ENCODE measurements at places on chromosomes 12 and 14.

DNA sequence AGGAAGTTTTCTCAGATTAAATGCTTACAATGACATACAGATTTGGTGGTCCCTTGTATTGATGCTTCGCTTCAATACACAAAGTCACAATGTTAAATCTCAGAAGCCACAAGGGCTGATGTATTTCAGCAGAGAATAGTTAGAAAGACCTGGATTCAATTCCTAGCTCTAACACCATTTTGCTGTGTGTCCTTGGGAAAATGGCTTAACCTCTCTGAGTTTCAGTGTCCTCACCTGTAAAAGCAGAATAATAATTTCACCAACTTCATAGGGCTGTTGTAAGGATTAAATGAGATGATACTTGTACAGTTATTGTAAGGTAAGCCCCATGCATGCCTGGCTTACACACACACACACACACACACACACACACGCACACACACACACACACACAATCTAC, 30.3 kb downstream of the P2RX7 start:
- DNase-seq, result no peak

DNA sequence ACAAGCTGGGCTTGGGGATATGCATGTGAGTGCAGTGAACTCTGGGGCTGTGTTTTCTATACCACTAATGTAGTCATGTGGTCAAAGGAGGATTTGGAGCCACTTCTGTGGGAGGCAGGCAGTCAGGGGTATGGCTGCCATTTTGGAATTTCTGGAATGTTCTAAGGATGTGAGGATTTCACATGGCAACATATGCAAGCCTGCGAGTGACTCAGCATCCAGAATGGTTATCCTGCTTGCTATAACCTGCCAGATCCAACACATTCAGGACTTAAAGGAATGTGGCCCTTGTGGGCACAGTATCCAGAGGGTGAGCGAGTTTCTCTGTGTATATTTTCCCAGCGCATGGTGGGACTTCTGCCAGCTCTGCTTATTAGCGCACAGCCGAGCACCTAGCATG, 249.2 kb upstream of the PWP1 start:
- peak; percentile 80 for DNase-seq

DNA sequence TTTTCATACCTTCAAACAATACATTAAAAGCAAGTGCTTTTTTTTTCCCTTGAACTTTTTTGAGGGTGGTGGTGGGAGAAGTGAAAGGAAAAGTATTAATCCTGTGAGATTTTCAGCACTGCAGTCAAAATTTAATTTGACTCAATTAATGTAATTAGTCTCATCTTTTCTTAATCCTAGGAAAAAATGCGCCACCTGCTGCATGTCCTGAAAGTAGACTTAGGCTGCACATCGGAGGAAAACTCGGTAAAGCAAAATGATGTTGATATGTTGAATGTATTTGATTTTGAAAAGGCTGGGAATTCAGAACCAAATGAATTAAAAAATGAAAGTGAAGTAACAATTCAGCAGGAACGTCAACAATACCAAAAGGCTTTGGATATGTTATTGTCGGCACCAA, 52.2 kb downstream of the SPATA7 start:
- DNase-seq, result no peak

- DNase-seq, result no peak
Measured at GRCh38 chr12:94258593-94258992, 110.2 kb downstream of the PLXNC1 start.

GRCh38 chr12:57178213-57178612, 30.8 kb upstream of the LRP1-AS start:
- no peak for DNase-seq

DNA sequence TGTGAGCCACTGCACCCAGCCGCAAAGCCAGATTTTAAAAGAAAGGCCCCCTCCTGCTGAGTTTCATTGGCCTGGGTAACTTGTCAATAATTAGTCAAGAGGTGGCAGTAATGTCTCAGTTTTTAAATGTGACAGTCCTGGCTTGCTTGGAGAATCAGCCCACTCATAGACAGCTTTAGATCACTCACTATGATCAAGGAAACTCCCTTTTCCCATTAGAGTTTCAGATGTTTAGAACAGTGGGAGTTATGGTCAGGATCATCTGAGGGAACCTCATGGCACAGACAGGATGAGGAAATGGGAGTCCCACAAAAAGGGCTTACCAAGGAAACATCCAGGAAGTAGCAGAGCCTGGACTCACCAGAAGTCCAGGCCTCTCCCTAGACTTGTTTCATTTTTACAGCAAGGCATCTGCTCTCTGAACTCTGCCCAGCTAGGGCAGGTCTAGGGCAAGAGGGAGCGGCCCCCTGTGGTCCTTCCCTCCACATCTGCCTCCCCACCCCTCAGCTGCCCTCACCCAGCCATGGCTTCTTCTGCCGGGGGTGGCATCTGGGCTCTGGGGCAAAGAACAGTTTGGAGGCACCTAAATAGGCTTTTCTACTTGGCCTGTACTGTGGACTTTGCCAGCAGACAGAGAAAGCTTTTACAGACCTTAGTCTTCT, 11.2 kb downstream of the BCL2L14 start:
- DNase-seq, result no peak

GRCh38 chr12:64826234-64826633, 1.8 kb downstream of the TBC1D30 start:
- DNase-seq, result peak; percentile 56

GRCh38 chr14:101796479-101796878, 35.0 kb downstream of the PPP2R5C start:
- DNase-seq, result no peak

DNA sequence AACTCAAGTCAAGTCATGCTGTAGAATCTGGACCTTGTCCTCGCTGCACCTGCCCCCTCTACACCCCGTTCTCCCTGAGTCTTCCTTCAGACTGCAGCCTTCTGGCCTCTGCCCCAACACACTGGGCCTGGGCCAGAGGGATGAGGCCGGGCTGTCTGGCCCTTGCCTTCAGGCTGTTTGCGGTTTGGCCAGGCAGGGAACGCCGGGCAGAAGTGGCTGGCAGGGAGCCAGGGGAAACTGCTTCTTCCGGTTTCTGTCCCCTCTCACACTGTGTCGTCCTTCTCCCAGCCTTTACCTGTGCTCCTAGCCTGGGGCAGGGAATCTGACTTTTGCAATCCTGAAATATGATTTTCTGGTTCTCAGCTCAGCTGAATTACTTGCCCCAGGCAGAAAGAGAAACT, 13.5 kb downstream of the DGLUCY start:
- peak; percentile 80 for DNase-seq

GRCh38 chr12:62738105-62738504, 196.8 kb downstream of the PPM1H start:
- DNase-seq, result no peak

DNA sequence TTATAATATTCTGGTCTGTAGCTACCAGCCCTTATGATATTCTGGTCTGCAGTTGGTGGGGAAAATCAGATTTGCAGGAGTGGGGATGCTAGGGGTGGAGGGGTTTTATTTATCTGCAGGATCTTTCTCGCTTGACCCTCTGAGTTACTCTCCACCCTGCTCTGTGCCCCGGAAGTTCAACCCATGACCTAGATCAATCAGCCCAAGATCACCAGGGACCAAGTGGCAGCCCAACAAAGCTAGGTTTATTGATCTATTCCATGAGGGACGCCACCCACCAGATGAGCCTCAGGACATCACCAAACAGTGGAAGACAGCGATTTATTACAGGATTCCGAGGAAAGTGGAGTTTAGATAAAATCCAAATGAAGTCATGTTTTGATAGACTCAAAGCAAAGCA, 25.8 kb upstream of the C12orf76 start:
- no peak for DNase-seq

DNA sequence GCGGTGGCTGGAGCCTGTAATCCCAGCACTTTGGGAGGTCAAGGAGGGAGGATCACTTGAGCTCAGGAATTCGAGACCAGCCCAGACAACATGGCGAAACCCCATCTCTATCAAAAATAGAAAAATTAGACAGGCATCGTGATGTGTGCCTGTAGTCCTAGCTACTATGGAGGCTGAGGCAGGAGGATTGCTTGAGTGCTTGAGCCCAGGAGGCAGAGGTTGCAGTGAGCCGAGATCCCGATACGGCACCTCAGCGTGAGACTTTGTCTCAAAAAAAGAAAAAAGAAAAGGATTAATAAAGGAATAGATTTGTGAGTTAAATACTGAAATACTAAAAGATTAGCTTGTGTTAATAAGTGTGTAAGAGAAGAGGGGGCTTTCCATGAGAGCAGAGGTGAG, 29.4 kb downstream of the RPGRIP1 start:
- DNase-seq, result no peak

- no peak for DNase-seq
Measured at GRCh38 chr12:87599459-87599858, 429.7 kb downstream of the C12orf50 start.

DNA sequence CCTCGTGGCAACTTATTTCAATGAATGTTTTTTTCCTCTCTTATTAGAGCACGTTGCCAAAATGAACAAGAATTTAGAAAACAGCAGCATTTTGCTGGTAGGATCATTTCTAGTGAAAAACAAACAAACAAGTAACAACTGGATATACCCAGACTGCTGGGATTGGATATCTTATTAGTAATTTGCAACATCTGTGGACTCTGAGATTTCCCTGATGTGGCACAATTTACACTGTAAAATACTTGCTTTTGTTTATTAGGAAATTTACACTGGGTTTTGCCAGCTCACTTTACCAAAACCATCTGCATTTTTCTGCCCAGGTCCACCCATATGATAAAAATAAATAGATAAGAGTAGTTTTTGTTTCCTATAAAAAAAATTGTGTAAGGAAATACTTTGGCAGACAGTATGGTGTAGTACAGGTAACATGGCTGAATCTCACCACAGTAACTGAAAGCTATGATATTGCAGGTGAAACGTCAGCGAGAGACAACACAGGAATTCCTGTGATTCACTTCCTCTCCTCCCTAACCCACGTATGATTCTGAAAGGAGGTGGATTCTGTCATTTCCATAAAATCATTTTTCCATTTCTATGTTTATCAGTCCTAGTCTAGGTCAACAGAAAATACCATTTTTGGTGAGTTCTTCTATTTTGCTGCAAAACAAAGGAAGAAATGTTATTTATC, 176.2 kb upstream of the NOVA1 start:
- DNase-seq, result no peak

DNA sequence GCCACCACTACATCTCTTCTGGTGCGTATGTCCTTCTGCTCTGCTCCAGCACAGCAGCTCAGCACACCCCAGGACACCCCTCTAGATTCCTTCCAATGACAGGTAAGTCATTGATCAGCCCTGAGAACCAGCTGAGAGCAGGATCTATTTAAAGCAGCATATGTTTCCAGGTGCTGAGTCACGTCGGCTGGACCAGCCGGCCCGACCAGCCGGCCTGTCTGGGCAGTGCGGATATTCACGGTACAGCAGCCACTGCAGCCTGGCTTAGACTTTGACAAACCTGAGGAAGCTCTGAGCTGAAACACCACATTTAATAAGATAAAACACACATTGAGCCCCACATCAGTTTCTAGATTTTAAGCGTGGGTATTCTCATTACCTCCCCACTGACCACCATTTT, 31.8 kb upstream of the RPH3A start:
- no peak for DNase-seq

DNA sequence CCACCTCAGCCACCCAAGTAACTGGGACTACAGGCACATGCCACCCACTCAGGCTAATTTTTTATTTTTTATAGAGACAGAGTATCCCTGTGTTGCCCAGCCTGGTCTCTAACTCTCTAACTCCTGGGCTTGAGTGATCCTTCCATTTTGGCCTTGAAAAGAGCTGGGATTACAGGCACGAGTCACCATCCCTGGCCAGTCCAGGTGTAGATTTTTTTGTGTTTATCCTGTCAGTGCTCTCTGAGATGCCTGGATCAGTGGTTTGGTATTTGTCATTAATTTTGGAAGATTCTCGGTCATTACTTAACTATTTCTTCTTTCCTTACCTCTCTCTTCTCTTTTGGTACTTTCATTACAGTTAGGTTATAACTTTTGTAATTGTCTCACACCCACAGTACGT, 5.3 kb upstream of the HIF1A start:
- no peak for DNase-seq

- DNase-seq, result no peak
Measured at GRCh38 chr14:101407328-101407727, 154.0 kb upstream of the DIO3 start.

- DNase-seq, result no peak
Measured at GRCh38 chr12:61521258-61521657, 738.9 kb upstream of the USP15 start.

DNA sequence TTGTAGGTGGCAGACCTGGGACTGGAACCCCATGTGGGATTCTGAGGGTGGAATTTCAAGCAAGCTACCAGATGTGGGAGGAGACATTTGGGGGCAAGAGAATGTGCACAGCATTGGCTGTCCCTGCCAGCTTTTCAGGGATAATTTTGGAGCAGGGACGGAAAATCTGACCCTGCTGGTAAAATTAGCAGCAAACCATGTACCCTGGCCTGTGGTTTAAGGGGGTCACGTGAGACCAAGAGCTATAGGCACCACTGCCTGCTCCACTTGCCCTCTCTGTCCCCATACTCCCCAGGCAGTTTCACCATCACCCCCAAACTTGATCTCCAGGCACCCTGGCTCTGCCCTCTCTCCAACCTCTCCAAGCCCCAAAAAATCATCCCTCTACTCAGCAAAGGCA, 13.5 kb upstream of the ZDHHC22 start:
- no peak for DNase-seq

DNA sequence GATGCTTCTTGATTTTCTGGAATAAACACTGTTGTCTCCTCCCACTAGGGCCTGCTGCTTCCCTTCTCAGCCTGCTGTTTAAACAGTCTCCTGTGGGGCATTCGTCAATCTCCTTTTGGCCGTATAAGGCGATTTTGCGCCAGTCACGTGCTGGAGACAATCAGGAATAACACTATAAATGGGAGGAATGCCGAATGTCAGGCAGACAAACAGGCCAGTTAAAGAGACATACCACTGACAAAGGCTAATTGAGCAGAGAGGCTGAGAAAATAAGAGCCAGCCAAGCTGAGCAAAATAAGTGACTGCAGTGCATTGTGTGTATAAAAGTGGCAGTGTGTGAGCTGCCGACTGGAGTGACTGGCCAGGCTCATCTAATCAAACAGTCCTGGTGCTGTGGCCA, 23.3 kb downstream of the DMAC2L start:
- DNase-seq, result peak; percentile 84

GRCh38 chr12:107309020-107309419, 215.7 kb upstream of the CRY1 start:
- DNase-seq, result no peak

- DNase-seq, result no peak
Measured at GRCh38 chr12:115895247-115895646, 382.2 kb downstream of the MED13L start.

GRCh38 chr14:103206023-103206481, 82.8 kb downstream of the TNFAIP2 start:
- DNase-seq, result peak; percentile 72

Data from thyroid gland (tissue), 4 donors.